ENCODE measurements at places on chromosomes 1 and 21. TPM values are rescaled to one million over a fixed set of nuclear protein-coding genes. Genes with fewer than 3 reads are reported as not detected.

The IL19 gene
- polyA plus RNA-seq, result not detected

The PTPRC gene
- not detected for polyA plus RNA-seq

- no peak for DNase-seq
Measured at GRCh38 chr21:42038826-42039425, 28.8 kb upstream of the ZBTB21 start.

DNA sequence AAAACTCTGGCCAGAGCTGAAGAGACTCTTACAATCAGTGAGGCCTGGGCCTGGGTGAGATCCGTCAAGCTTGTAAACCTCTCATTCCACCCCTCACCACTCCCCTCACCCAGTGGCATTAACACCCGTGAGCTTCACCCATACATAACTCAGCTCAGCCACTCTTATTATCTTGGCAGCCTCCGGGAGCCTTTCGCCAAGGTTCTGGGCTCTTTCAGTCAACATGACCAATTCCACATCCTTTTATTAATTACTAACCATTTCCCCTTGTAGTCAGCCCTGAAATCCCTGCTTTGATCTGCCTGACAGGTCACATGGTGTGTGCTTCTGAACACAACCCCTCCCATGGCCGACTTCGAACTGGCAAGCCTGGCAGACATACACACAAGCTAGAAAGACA, 134.8 kb downstream of the SETD4 start:
- no peak for DNase-seq

DNA sequence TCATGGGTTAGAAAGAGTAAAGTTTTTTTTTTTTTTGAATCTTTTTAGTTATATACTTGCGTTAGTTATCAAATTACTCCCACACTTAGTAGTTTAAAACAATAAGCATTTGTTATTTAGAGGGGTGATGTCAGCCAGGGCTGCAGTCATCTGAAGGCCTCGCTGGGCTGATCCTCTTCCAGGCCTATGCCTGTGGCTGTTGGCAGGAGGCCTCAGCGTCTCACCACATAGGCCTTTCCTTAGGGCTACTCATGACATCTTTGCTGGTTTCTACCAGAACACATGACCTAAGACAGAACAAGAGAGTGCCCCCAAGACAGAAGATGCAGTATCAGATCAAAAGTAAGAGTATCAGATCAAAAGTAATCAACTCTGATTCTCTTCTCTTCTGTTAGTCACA, 167.4 kb downstream of the HHAT start:
- DNase-seq, result no peak

DNA sequence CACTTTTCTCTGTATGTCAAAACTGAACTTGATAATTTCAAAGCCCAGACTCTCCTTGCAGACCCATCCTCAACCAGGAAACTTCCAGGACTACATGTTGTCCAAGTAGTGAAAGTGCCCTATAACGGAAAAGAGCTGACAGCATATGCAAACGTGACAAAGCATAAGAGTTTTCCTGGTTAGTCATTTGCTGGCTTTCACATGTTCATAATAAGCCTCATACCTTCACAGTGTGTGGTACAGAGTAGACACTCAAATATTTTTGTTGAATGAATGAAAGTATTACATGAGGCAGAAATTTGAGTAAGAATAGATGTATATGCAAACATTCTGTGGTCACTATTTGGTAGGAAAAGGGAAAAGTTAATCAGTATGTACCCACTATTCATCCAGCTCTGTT, 473.3 kb downstream of the MRPL39 start:
- DNase-seq, result no peak

DNA sequence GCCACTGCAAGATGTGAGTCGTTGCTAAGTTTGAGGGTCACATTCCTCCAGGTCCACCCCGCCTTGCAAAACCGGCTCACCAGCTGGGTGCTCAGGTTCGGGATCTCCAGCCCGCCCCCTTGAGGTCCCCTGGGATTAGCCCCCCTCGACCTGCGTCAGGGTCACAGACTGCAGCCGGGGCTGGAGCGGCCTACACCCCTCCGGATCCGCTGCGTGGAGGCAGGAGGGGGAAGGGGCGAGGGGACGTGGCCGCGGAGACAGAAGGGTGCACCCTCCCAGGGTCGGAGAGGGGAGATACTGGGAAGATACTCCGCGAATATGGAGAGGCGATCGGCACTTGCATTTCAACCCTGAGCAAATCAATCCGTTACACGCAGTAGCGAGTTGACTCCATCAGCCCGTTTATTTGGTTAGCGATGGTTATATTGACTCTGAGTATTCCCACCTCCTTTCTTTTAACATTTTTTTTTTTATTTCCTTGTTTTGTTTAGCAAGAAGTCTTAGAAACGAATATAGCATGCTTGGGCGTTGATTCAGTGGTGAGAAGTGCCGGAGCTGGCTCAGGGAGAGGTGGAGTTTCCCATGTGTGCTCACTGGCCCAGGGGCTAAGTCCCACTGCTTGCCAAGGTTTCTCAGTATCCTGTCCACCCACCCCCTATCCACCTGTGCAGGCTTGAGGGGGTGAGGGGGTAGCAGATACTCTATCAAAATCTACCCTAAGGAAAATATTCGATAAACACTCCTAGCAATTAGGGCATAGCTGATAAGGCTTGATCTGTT, 997 bp downstream of the IFNAR2 start:
- DNase-seq, result peak; percentile 53

DNA sequence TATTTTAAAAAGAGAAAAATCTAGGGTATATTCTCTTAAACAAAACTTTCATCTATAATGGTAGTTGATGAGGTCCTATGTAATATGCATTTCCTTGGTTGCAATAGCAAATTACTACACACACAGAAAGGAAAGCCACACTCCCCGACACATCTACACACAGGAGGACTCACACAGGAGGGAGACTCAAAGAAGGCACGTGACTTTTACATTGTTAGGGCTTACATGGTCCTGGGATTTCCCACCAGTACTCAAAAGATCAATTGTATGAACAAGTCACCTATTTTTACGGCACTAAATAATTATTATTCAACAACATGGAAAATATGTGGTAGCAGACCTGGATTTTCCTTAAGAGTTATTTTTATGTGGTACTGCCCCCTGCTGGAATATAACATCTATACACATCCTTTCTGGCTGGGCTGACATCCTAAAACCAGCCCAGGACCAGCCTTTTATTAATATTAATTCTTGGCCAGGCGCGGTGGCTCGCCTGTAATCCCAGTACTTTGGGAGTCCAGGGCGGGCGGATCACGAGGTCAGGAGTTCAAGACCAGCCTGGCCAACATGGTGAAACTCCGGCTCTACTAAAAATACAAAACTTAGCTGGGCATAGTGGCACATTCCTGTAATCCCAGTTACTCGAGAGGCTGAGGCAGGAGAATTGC, 33.9 kb upstream of the LGALS8 start:
- DNase-seq, result peak; percentile 42

DNA sequence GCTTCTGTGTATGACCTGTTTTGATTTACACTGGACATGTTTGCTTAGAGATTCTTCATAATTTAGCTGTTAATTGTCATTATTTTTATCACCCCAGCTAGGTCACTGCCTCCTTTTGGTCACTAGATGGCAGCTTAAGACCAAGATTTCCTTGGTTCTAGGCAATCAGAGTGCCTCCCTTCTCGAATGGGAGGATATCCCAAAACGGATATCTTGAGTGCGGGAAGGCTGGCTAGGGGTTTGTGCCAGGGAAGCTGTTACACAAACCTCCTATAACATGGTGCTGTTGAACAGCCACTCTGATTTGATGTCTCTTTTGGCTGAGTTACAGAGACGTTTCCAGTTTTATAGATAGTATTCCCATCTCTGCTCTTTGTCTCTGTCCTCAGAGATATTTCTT, 283.5 kb downstream of the S1PR1 start:
- peak; percentile 19 for DNase-seq

- peak; percentile 82 for DNase-seq
Measured at GRCh38 chr21:15706696-15707095, 23.1 kb upstream of the USP25 start.

- no peak for DNase-seq
Measured at GRCh38 chr1:24424207-24424606, 8.6 kb downstream of the NIPAL3 start.

DNA sequence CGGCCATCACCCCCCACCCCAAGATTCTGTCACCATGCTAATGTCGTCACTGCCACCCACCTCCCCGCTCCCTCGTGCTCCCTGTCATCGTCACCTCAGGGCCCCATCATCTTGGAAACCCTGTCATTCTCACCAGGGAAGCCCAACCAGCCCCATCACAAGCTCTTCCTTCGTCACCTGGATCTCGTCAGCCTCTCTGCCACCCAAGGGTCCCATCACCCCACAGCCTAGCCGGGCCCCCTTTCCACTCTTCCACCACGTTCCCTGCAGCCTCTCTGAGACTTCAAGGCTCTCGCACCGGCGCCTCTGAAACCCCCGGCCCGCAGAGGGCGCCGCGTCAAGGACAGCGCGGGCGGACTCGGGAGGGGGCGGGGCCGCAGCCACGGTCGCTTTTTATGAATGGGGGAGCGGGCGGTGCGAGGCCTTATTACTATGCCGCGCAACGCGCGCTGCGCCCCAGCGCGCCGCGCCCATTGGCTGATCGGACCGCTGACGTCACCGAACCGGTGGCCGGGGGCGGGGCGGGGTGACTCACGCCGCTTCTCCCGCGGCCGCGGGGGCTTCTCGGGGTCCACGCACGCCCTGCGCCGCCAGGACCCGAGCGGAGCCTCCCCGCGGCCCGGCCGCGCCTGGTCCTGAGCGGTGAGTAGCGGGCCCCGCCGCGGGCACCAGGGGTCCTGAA, at the start of gene GPR3:
Gene GPR3 (plus strand): TSS at position 527 of the 682 bp plus-strand sequence. CDS start 1,177 bp downstream, outside the sequence.
- DNase-seq, result peak; percentile 86
